ENCODE measurements at places on chromosomes 7 and 10.

GRCh38 chr7:36639826-36640225 lies 84.5 kb downstream of the AOAH start:
- DNase-seq: peak; percentile 55

DNA sequence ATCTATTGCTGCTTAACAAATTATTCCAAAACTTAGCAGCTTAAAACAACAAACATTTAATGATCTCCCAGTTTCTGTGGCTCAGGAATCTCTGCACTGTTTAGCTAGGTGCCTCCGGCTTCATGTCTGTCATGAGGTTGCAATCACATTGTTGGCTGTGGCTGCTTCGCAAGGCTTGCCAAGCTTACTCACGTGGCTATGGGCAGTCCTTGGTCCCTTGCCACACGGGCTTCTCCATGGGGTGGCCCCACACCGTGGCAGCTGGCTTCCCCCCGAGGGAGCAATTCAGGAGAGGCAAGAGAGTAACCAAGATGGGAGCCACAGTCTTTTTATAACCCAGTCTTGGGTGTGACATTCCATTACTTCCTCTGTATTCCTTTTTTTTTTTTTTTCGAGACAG lies 67.4 kb downstream of the NEURL1 start:
- DNase-seq: no peak

- no peak for DNase-seq
Measured at GRCh38 chr7:123237-123636, 69.1 kb upstream of the FAM20C start.

GRCh38 chr10:58028597-58029366 lies 238.9 kb downstream of the IPMK start:
- no peak for DNase-seq

- DNase-seq: no peak
Measured at GRCh38 chr10:44966129-44966815, 6.7 kb downstream of the RASSF4 start.

GRCh38 chr7:46291050-46291438 lies 370.0 kb upstream of the IGFBP3 start:
- no peak for DNase-seq

DNA sequence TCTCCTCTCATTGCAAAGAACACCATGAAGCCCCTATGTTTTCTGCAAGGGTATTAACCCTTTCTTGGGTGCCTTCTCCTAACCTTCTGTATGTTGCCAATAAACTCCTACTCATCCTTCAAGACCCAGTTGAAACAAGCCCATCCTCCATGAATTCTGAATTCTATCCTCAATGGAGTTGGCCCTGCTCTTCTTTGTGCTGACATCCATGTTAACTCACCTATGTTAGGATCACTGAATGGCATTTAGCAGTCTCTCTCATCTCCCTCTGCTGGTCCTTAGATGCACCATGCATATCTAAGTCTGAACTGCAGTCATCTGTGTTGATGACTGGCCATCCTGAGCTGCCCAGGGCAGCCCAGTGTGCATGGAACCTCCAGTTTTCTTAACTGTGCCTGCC lies 129.8 kb downstream of the BUB3 start:
- DNase-seq: no peak

GRCh38 chr7:137962875-137963507 lies 38.9 kb downstream of the CREB3L2 start:
- DNase-seq: no peak

Data from CD4-positive, alpha-beta T cell treated with Interleukin-12 subunit alpha and Interleukin-12 subunit beta, for 1 hour (primary cell).